Activated CD8-positive, alpha-beta memory T cell treated with anti-CD3 and anti-CD28 coated beads for 4 hours (primary cell): ENCODE measurements at places on chromosomes 16 and 17.

DNA sequence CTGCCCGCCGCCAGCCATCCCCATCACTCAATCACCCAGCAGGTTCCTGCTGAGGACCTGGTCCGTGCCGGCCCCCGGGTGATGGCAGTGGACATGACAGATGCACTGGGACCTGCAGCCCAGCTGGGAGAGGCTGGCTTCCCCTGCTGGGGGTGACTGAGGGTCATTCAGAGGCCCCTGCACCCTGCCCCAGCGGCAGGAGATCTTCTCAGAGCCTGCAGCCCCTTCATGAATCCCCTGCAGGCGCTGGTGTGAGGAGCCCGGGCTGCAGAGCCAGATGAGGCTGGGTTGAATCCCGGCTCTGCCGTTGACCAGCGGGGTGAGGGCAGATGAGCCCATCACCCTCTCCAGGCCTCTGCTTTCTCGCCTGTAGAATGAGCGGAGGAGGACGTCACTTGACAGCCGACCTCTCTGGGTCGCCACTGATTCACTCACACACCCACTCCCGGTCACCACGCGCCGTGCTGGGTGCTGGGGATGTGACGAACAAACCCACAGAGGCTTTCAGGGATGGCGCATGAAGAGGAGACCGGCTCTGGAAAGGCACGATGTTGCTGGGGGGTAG, 95.2 kb upstream of the CIBAR2 start:
- no peak for DNase-seq

- DNase-seq = no peak
Observed at GRCh38 chr16:30740364-30741251, 7.6 kb upstream of the PHKG2 start.

DNA sequence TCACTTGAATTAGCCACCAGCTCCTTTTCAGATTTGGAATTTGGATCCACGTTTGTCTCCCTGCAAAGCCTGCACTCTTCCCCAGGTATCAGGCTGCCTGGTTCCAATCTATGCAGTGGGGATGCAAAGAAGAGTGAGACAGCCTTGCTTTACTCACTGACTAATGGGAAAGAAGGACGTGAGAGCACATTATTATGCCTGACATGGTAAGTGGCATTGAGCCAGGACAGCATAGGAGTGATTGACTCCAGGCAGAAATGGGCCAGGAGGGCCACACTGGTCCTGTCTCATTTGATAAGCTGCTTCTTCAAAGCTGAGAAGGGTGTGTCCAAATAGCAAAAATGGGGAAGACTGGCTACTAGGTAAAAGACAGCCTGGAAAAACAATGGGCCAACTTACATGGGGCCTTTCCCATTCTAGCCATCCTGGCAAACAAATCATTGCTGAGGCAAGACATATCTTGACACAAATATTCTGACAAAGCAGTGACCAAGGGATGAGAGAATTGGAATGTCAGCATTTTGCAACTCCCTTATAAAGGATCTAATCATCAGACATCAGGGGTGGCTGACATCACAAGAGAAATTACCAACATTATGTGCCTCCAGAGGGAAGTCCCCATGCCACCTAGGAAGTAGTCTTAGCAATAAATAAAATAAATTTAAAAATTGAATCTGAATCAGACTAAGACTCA, 38.6 kb downstream of the CDH11 start:
- no peak for DNase-seq

- DNase-seq = no peak
Observed at GRCh38 chr16:85643631-85644030, 30.5 kb downstream of the GSE1 start.

- peak; percentile 39 for DNase-seq
Observed at GRCh38 chr17:66667491-66668030, 167.4 kb upstream of the CACNG5 start.
